ENCODE measurements at places on chromosomes 5 and 9. TPM values are rescaled to one million over a fixed set of nuclear protein-coding genes. Genes with fewer than 3 reads are reported as not detected.

- no peak for DNase-seq
These were observed 16.1 kb downstream of the AMBP start for GRCh38 chr9:114061830-114062474.

DNA sequence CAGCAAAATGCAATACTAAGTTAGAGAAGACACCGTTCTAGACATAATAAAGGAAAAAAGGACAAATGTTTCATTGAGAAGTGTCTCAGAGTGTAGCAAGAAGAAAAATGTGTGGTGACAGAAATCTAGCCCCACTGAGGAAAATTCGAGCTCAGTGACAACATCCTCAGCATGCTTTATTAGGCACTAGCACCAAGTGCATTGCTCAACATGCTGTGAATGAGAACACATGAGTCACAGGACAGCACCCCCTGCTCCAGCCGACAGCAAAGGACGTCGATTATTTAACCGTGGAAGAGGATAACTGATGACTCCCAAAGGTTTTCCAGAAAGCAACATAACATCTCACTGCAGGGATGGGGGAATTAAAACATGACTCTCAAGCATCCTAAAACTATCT is 182.7 kb downstream of the GNAQ start:
- DNase-seq: peak; percentile 89

GRCh38 chr5:81855591-81855990 is 104.7 kb upstream of the SSBP2 start:
- DNase-seq: no peak

- DNase-seq: no peak
These were observed 545.8 kb downstream of the CSNK1G3 start for GRCh38 chr5:124057724-124058231.

- DNase-seq: peak; percentile 41
These were observed 81.8 kb downstream of the BOD1 start for GRCh38 chr5:173534664-173535063.

DNA sequence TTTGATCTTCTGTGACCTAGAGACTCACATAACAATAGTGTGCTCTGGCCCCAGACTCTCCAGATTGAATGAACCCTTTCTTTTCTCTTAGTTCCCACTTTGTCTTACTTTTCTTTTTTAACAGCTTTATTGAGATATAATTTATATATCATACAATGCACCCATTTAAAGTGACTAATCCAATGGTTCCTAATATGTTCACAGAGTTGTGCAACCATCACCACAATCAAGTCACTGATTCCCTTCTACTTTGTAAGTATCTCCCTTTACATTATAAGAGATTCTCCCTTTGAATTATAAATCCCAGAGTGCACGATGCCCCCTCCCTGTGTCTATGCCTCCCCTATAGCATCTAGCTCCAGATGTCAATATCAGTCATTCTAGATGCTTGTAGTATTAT is 172.4 kb downstream of the HINT1 start:
- DNase-seq: no peak

DNA sequence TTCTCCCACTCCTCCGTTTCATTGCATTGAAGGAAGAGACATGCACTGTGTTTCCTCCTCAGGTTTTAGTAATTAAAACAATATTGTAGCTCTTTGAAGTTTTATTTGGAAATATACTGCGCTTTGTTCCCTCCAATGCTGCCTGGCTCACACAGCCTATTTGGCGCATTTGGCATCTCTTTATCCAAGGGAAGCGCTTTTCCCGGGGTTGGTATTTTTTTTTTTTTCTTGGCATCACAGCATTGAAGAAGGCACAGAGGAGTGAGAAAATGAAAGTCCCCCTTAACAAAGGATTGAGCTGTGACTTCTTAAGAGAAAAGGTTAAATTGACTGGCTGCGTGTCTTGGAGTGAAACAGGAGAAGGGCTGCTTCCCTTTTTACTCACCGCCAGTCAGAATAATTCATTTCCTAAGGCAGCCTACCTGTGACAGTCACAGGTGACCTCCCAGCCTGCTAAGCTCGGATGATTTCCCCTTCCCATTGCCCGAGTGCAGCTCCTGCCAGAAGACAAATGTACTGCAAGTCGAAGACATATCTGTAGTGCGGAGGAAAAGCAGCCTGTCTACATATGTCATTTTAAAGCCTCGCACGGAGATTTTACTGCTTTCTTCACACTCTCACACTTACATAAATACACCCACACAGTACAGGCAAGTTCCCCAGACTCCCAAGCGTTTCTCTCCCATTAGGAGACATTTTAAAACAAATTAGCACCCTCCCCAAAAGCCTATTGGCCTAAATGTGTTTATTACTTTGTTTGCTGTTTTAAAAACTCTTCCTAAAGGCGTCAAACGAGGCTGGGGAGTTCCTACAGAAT is 665.5 kb upstream of the ZNF608 start:
- DNase-seq: peak; percentile 42

DNA sequence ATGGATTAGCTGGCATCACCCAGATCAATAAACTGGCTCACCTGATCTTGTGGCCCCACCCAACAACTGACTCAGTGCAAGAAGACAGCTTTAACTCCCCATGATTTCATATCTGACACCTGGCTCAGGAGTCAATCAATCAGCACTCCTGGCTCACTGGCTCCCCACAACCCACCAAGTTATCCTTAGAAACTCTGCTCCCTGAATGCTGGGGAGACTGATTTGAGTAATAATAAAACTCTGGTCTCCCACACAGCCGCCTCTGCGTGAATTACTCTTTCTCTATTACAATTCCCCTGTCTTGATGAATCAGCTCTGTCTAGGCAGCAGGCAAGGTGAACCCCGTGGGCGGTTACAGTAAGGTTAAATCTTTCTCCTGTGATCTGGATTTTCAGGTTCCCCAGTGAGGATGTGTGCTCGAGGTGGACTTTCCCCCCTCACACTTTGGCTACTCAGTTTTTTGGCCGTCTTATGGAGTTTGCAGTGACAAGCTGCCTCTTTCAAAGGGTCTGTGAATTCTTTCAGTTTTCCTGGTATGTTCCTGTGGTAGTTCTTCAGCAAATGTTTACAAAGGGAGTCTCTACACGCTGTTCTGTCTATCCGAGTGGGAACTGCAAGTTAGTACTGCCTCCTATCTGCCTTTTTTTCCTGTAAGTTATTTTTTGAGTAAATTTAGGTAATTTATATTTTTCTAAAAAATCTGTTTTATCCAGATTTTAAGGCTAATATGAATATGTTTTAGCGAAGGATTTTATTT is 500.2 kb upstream of the NUDT12 start:
- DNase-seq: no peak

- no peak for DNase-seq
These were observed 15.2 kb downstream of the CSNK1G3 start for GRCh38 chr5:123527190-123527589.

DNA sequence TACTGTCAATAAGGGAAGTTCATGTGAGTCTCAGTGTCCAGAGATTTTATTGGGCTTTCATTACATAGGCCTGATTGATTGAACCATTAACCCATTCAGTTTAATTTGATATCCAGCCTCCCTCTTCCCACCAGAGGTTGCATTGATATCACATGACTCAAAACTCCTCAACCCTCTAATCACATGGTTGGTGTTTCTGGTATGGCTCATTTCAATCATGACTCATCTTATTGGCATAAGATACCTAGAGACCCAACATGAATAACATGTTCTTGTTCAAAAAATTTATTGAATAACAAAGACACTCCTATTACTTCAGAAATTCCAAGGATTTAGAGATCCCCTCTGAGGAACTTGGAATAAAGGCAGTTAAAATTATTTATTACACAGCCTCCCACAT is 982.2 kb downstream of the TLE1 start:
- peak; percentile 15 for DNase-seq

DNA sequence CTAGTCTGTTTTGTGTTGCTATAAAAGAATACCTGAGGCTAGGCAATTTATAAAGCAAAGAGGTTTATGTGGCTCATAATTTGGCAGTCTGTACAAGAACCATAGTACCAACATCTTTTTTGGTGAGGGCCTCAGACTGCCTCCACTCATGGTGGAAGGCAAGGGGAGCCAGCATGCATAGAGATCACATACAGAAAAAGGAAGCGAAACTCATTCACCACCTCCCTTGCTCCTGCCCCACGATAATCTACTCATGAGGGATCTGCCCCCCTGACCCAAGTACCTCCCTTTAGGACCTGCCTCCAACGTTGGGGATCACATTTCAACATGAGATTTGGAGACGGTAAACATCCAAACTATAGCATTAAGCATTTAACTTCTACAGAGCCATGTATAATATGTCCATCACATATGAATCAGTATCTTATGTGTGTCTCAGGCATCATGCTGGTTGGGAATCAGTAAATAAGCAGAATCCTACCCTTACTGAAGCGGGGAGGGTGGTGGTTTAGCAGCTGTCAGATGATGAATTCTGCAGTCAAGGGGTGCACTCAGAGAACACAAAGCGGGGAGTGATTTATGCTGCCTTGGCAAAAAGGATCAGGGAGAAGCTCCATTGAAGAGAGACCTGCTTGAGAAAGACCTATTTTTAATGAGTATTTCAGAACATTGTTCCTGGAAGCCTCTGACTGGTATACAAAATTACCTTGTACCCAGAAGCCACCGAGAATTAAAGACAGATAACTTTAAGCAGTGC is 34.8 kb downstream of the HMGXB3 start:
- no peak for DNase-seq

DNA sequence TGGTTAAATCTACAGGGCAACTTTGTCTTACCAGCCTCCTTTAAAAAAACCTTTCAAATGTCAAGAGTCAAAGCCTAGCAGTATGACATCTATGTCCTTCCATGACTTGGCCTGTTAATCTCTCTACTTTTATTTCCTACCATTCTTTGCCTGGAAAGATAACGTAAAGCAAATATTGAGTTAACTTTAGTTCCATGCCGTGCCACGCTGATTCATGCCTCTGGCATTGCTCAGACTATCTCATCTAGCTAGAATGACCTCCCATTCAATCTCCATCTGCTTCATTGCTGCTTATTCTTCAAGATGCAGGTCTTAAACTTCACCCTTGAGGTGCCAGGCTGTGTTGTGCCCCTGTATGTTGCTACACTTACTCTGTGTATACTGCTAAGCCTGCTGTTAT is 729.8 kb downstream of the EFNA5 start:
- no peak for DNase-seq

- DNase-seq: no peak
These were observed 11.4 kb downstream of the HMCN2 start for GRCh38 chr9:130276955-130277354.

- DNase-seq: no peak
These were observed 63.7 kb downstream of the CXXC5 start for GRCh38 chr5:139711906-139712224.

GRCh38 chr5:5266297-5266696 is 126.2 kb downstream of the ADAMTS16 start:
- DNase-seq: no peak

- no peak for DNase-seq
These were observed 814 bp downstream of the CCDC125 start for GRCh38 chr5:69331528-69332445.

- DNase-seq: peak; percentile 56
These were observed 17.2 kb upstream of the TENT2 start for GRCh38 chr5:79595086-79595485.

- DNase-seq: no peak
These were observed 288.0 kb upstream of the SMARCA2 start for GRCh38 chr9:1726993-1727759.

GRCh38 chr5:171588046-171588445 is 168.6 kb downstream of the FGF18 start:
- no peak for DNase-seq

- no peak for DNase-seq
These were observed 570.6 kb upstream of the ZNF608 start for GRCh38 chr5:125316915-125317535.

DNA sequence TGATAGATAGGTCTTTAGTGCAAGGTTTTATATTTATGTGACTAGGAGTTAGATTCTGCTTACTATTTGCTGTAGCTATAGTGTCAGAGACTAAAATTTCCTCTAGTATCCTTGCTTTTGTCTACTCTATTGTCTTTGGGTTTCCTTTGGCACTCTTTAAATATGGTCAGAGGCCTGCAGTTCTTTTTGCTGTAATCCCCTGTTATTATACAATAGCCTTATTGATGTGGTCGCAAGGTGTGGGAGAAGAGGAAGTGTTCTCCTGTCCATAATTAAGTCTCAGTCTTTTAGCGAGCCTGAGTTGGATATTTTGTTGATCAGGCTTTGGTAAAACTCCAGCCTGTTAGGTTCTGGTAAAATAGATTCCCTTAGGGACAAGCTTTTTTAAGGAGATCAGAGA is 34.9 kb downstream of the LURAP1L start:
- DNase-seq: no peak

DNA sequence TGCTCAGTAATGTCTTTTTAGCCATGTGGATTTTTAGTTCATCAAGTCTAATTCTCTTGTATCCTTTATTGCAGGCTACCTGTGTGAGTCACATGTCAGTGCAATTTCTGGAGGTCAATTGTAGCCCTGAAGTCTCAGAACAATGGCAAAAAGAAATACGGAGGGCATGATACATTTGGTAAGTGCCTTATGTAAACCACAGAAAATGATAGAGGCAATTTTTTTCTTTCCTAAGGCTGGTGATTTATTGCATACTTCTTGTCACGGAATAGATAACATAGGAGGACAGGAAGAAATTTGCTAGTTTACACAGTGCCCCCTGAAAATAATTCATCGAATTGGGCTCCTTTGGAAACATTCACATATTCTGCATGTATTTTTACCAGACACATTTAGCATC is 235.9 kb downstream of the DMRTA1 start:
- DNase-seq: no peak

DNA sequence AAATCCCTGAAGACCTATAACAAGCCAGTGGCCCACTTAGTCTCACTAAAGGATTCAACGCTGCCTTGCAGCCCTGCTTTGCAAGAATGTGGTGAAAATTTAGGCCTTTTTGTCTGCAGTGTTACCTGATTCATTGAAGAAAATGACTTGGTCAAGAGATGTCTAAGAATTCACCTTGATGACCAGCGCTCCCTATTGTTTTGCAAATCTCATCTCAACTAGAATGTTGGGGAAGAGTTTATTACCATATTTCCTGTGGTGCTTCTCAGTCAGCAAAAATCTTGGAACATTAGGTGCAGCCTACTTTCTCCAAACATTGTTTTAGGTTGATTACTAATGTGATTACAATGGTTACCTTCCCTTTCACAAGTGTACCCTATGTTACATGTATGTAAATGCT is 53.5 kb downstream of the PLK2 start:
- DNase-seq: no peak

- no peak for DNase-seq
These were observed 78.4 kb downstream of the INSYN2B start for GRCh38 chr5:169901896-169902295.

DNA sequence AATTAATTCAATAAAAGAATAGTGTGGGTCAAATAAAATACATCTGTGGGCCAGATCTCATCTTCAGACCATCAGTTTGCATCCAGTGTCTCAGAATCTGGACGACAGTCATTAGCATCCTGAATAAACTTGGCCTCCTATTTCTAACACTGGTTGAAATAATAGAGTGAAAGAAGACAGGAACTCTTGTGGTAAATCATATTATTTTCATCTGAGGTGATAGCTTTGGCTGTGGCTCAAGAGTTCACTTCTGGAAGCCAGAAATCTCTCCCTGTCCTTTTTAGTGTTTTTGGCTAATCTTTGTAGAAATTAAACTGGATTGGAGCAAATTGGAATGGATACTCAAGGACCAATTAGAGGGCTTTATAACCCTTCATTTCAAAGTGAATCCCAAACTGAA is 63.4 kb upstream of the HMHB1 start:
- DNase-seq: no peak

Gene SLC1A1
- 0.57 TPM for total RNA-seq

Gene CCL27
- total RNA-seq: 0.77 TPM

Gene STKLD1
- 2.0 TPM for total RNA-seq

Gene AGXT2
- total RNA-seq: not detected

Gene MLANA
- not detected for total RNA-seq

Gene ITGA1
- 2.9 TPM for total RNA-seq

Gene PRKAA1
- 21.5 TPM for total RNA-seq

Gene HRH2
- 15.6 TPM for total RNA-seq
